ENCODE measurements at places on chromosomes 2 and 18. TPM values are rescaled to one million over a fixed set of nuclear protein-coding genes. Genes with fewer than 3 reads are reported as not detected.

DNA sequence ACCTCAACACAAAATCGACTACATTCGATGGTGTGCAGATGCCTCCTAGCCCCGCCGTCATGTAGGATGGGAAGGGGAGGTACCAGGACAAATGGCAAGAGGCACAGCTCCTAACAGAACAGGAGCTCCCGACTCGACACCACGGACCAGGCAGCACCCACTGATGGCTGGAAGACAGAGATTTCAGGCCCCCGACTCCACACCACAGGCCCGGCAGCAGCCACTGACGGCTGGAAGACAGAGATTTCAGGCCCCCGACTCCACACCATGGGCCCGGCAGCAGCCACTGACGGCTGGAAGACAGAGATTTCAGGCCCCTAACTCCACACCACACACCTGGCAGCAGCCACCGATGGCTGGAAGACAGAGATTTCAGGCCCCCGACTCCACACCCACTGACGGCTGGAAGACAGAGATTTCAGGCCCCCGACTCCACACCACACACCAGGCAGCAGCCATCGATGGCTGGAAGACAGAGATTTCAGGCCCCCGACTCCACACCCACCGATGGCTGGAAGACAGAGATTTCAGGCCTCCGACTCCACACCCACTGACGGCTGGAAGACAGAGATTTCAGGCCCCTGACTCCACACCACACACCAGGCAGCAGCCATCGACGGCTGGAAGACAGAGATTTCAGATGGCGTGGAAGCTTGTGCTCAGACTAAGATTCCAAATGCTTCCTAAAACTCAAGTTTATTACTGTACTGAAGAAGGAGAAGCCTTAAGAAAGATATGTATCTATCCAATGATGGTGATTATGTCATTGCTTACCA lies 135.5 kb downstream of the EIPR1 start:
- H3K27ac ChIP-seq: no peak overlapping the region
- H3K27me3 ChIP-seq: no peaks in the 10 kb centered on the region
- no peak for DNase-seq

DNA sequence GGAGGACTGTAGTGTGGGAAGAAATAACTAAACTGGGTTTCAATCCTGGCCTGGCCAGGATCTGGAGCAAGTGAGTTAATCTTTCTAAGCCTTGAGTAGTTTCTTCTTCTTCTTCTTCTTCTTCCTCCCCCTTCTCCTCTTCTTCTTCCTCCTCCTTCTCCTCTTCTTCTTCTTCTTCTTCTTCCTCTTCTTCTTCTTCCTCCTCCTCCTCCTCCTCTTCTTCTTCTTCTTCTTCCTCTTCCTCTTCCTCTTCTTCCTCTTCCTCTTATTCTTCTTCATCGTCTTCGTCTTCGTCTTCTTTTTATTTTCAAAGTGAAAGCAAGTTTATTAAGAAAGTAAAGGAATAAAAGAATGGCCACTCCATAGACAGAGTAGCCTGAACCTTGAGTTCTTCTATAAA lies 6.5 kb upstream of the IL1RN start:
- H3K4me3 ChIP-seq: no peak overlapping the region
- H3K4me1 ChIP-seq: peaks cover 5% of the 10 kb centered on the region
- H3K27ac ChIP-seq: no peak overlapping the region
- H3K36me3 ChIP-seq: no peaks in the 10 kb centered on the region

DNA sequence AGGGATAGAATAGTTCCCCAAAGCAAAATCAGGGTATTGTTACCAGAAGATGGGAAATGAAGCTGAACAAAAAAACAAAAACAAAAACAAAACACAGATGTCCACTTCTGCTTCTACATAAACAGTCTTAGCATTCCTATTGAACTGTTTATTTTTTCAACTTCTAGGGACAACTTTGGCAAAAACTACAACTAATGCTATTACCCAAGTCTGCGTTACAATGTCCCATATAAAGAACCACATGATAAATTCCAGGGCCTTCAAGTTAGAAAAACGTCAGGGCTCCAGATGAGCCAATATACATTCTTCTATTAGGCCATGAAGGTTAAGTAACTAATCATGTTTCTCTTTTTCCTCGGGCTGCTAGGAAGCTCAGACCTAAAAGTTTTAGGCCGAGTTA lies 16.9 kb downstream of the PID1 start:
- no peak for DNase-seq
- no peaks in the 10 kb centered on the region for H3K27me3 ChIP-seq
- H3K4me3 ChIP-seq: no peak overlapping the region
- H3K36me3 ChIP-seq: no peaks in the 10 kb centered on the region

DNA sequence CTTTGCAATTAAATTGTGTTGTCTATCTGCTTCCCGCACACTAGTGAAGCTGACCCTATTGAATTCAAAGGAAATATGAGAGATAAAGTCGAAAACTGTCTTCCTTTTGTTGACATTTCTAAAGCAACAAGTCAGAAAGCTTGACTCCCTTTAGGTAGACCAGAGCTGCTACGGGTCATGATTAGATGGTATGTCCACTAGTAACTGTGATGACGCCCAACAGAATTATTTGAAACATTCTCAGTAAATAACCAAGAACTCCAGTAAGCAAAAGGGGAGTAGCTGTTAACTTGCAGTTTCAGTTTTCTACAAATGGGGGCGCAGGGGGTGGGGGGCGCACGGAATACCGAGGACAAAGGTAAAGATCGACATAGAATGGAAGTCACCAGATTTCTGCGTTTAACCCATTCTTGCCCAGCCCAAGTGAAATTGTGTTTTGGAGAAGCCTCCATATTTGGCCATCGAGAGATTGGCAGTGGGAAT lies 56.4 kb downstream of the CRIM1 start:
- H3K4me3 ChIP-seq: no peak overlapping the region
- H3K27me3 ChIP-seq: no peaks in the 10 kb centered on the region
- no peak for DNase-seq
- no peaks in the 10 kb centered on the region for H3K36me3 ChIP-seq

GRCh38 chr18:3758531-3758930 lies 308.6 kb downstream of the TGIF1 start:
- H3K36me3 ChIP-seq: no peaks in the 10 kb centered on the region
- no peak overlapping the region for H3K4me3 ChIP-seq
- no peaks in the 10 kb centered on the region for H3K4me1 ChIP-seq
- no peak overlapping the region for H3K27ac ChIP-seq
- no peaks in the 10 kb centered on the region for H3K27me3 ChIP-seq

DNA sequence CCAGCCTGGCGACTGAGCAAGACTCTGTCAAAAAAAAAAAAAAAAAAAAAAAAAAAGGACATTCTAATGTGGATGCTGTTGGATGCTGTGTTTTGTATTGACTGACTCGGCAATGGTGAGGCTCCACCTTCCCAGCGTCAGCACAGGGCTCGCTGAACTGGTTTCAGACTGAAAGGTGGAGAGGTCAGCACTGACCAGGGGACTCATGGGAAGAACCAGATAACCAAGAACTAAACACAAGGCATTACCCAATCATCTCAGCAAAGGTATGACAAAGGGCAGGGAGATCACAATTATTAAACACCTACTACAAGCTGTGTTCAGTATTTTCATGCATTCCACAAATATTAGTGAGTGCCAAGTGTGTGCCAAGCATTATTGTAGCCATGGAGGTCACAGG lies 103.2 kb downstream of the LRATD1 start:
- no peak overlapping the region for H3K27ac ChIP-seq
- H3K36me3 ChIP-seq: no peaks in the 10 kb centered on the region
- no peaks in the 10 kb centered on the region for H3K4me1 ChIP-seq

MAP4K4 gene
- total RNA-seq: 62.3 TPM

DNA sequence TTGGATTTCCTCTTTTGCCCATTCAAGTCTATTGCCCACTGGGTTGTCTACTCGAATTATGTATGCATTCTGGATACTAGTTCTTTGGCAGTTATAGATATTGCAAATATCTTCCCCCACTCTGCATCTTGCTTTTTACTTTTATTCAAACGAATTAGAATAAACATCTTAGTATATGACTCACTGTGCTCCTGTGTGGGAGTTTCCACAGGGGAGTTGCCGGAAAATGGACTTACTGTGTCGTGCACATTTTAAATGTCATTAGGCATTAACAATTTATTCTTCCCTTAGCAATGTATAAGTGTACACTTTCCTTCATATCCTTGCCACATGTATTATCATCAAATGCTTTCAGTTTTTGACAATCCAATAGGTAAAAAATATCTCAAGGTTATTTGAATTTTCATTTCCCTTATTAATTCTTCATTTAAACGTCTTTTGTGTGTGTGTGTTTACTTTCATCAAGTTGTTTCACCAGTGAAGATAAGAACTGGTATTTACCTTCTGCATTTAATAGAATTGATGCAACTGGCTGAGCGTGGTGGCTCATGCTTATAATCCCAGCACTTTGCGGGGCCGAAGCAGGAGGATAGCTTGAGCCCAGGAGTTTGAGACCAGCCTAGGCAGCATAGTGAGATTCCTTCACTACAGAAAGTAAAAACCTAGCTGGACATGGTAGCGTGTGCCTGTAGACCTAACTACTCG lies 4.6 kb upstream of the UGT1A5 start:
- H3K36me3 ChIP-seq: no peaks in the 10 kb centered on the region
- H3K27ac ChIP-seq: no peak overlapping the region
- no peak for DNase-seq
- no peak overlapping the region for H3K4me3 ChIP-seq
- H3K4me1 ChIP-seq: no peaks in the 10 kb centered on the region
- no peaks in the 10 kb centered on the region for H3K27me3 ChIP-seq

DNA sequence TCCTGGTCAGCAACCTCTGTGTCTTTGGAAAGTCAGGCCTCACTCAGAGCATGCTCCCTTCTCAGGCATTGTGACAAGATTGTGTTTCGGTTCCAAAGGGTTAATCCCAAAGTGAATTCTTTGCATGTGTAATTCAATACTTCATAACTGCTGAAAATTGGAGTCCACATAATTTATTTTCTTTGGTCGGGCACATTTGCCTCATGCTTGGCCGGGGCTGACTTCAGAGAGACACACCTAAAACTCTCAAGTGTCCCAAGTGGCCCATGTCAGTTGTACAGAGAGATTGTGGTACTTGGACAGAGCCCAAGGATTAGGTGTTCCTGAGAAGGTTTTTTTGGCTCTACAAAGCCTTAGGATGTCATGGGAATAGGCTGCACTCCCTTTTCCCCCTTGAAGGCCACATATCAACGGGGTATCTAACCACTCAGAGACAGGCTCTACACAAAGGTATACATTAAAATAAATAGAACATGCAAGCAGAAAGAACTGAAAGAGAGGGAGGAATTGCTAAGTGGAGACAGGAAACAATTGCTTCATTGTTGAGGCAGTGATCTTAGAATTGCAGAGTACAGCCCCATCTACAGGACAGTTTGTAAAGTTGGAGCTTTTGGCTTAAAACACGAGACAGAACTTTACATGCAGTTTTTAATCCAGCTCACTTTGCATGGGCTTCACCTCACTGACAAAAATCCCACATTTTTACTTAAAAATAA lies 1232.3 kb upstream of the ZEB2 start:
- H3K4me1 ChIP-seq: peaks cover 3% of the 10 kb centered on the region
- no peaks in the 10 kb centered on the region for H3K36me3 ChIP-seq
- H3K27me3 ChIP-seq: no peaks in the 10 kb centered on the region

GRCh38 chr2:189512879-189513278 lies 67.7 kb downstream of the SLC40A1 start:
- H3K36me3 ChIP-seq: no peaks in the 10 kb centered on the region
- no peak overlapping the region for H3K27ac ChIP-seq
- no peaks in the 10 kb centered on the region for H3K27me3 ChIP-seq
- DNase-seq: no peak

GRCh38 chr18:76491473-76491775 lies 3.6 kb downstream of the ZNF516 start:
- peak overlapping the region; percentile 47 for H3K27ac ChIP-seq
- peaks cover 31% of the 10 kb centered on the region for H3K4me1 ChIP-seq
- H3K27me3 ChIP-seq: no peaks in the 10 kb centered on the region
- peak overlapping the region; percentile 68 for H3K4me3 ChIP-seq

GRCh38 chr2:43402002-43402401 lies 175.6 kb upstream of the ZFP36L2 start:
- H3K27ac ChIP-seq: no peak overlapping the region
- H3K36me3 ChIP-seq: no peaks in the 10 kb centered on the region
- no peak for DNase-seq
- peaks cover 15% of the 10 kb centered on the region for H3K4me1 ChIP-seq

- DNase-seq: no peak
- no peaks in the 10 kb centered on the region for H3K4me1 ChIP-seq
- no peak overlapping the region for H3K4me3 ChIP-seq
- H3K36me3 ChIP-seq: no peaks in the 10 kb centered on the region
- no peaks in the 10 kb centered on the region for H3K27me3 ChIP-seq
These were observed 14.7 kb upstream of the DAW1 start for GRCh38 chr2:227856697-227857096.

LYPD6 gene
- total RNA-seq: 3.0 TPM
